ENCODE measurements at places on chromosomes 11 and 22.

DNA sequence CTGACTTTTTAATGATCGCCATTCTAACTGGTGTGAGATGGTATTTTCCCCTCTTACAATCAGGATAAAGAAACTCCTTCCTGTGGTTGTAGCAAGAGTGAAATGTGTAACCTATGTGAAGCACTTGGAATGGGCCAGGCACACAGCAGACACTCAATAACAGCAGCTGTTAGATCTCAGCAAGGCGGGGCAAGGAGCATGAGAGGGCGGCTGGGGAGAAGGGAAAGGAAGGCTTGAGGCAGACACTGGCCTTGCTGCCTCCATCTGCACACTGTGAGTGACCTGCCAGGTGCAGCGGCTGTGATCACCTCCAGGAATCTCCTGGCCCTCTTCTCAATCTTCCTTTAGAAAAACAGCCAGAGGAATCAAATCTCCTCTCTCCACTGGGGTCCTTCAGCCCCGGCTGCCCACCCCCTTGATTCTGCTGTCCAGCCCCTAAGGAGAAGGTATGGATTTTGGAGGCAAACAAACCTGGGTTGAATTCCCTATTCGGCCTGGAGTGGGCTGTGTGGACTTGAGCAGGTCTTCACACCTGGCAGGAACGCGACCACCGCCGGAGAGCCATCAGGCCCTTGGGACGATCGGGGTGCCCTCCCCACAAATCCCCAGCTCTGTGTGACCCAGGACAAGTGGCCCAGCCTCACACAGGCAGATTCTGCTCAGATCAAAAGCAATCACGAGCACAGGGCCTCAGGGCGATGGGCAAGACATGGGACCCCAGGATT, 49.0 kb downstream of the RPUSD4 start:
- no peaks in the 10 kb centered on the region for H3K4me1 ChIP-seq
- no peak overlapping the region for H3K4me3 ChIP-seq
- no peak for DNase-seq
- H3K27me3 ChIP-seq: no peaks in the 10 kb centered on the region
- no peak overlapping the region for H3K27ac ChIP-seq
- H3K36me3 ChIP-seq: no peaks in the 10 kb centered on the region

GRCh38 chr22:33013531-33014162, 44.5 kb downstream of the SYN3 start:
- H3K27me3 ChIP-seq: no peaks in the 10 kb centered on the region
- no peaks in the 10 kb centered on the region for H3K4me1 ChIP-seq
- no peak for DNase-seq
- no peaks in the 10 kb centered on the region for H3K36me3 ChIP-seq
- no peak overlapping the region for H3K27ac ChIP-seq

DNA sequence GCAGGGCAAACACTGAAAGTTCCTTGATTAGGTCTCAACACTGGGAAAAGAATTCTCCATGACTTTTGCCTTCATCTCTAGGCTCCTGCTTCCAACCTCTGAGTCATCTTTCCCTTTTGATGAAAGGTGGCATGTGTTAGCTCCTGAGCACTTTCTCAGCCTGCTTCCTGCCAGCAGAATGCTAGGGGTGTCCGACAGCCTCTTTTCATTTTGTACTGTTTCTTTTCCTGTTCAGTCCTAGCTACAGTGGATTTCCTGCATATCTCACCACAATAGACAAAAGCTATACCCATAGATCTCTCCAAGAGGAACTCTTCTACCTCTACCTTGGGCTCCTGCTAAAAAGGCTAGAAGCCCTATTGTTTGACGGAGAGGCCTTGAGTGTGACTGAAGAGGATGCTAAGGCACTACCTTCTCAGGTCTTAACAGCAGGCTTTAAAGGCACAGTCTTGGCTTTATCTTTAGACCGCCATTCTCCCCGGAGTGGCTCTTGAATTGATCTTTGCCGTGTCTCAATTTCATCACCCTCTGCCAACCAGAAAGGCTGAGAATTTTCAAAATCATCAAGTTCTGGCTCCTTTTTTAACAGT, 145.5 kb downstream of the RBFOX2 start:
- no peaks in the 10 kb centered on the region for H3K27me3 ChIP-seq
- H3K4me3 ChIP-seq: no peak overlapping the region
- H3K36me3 ChIP-seq: no peaks in the 10 kb centered on the region
- no peak overlapping the region for H3K27ac ChIP-seq
- H3K4me1 ChIP-seq: no peaks in the 10 kb centered on the region

GRCh38 chr22:27554106-27554811, 247.3 kb downstream of the MN1 start:
- no peaks in the 10 kb centered on the region for H3K27me3 ChIP-seq
- no peaks in the 10 kb centered on the region for H3K36me3 ChIP-seq
- DNase-seq: peak; percentile 47

- no peak for DNase-seq
- H3K27ac ChIP-seq: no peak overlapping the region
- no peaks in the 10 kb centered on the region for H3K27me3 ChIP-seq
- H3K36me3 ChIP-seq: no peaks in the 10 kb centered on the region
- no peak overlapping the region for H3K4me3 ChIP-seq
Measured at GRCh38 chr11:129402206-129403171, 26.8 kb downstream of the BARX2 start.

- H3K4me3 ChIP-seq: no peak overlapping the region
- DNase-seq: no peak
Measured at GRCh38 chr11:10181811-10182210, 112.2 kb downstream of the SBF2 start.

DNA sequence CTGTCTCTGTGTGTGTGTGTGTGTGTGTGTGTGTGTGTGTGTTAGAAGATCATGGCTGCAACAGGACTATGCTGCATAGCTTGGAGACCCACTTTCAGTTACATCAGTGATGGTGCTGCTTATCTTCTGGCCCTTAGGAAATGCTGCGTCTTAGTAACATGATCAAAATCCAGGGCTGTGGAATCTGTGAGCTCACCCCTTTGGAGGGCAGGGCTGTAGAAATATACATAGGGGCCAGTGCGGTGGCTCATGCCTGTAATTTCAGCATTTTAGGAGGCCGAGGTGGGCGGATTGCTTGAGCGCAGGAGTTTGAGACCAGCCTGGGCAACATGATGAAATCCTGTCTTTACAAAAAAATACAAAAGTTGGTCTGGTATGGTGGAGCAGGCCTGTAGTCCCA, 151.5 kb upstream of the RASSF10 start:
- peaks cover 4% of the 10 kb centered on the region for H3K4me1 ChIP-seq
- no peaks in the 10 kb centered on the region for H3K27me3 ChIP-seq
- H3K4me3 ChIP-seq: no peak overlapping the region
- DNase-seq: peak; percentile 21

DNA sequence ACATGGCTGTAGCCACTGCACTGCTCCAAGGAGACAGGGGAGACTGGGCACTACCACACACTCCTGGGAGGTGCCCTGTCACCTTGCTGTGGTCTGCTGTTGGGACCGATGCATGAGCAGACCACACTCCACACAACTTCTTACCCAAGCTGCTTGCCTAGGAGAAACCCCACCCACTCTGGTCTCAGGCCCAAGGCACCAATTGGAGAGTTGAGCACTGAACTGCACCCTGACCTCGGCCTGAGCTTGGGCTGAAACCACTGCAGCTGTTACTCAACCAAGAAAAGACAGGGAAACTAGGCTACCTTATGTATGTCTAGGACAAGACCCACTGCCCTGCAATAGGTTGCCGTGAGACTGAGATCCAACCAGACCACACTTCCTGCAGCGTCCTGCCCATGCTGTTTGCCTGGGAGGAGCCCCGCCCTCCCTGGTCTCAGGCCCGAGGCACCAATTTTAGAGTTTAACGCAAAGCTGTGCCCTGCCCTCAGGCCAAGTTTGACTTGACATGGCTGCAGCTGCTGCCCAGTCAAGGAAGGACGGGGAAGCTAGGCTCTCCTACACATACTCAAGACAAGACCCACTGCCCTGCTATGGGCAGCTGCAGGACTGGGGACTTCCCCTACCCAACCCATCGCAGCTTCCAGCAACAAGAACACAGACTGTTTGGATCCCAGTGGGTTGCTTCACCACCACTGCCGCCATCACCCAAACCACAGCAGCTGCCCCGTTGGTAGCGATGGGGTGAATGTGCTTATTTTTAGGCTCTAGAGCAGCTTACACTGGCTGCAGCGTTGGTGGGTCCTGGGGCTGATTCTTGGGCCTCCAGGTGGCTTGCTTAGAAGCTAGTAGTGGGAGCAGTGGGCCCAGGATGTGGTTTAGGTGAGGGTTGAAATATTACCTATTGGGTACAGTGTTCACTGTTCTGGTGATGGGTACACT, 66.8 kb downstream of the BRD1 start:
- H3K4me1 ChIP-seq: peaks cover 4% of the 10 kb centered on the region
- no peak overlapping the region for H3K4me3 ChIP-seq
- H3K36me3 ChIP-seq: no peaks in the 10 kb centered on the region
- H3K27ac ChIP-seq: no peak overlapping the region
- H3K27me3 ChIP-seq: no peaks in the 10 kb centered on the region
- DNase-seq: peak; percentile 46

DNA sequence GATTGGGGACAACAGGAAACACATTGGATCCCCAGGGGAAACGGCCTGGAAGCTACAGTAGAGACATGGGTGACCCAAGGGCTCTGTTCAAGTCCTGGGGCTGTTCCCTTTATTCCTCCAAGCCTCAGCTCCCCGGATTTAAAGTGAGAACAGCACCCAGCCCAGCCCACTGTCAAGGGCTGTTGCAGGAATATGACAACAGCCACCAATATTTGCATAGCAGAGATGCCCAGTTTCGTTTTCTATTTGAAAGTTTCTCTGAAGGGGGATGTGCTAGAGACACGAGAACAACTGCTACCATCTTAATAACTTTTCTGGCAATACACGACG, 81.1 kb upstream of the WNT7B start:
- no peaks in the 10 kb centered on the region for H3K27me3 ChIP-seq
- peaks cover 71% of the 10 kb centered on the region for H3K4me1 ChIP-seq
- DNase-seq: peak; percentile 78
- H3K27ac ChIP-seq: peak overlapping the region; percentile 82
- H3K36me3 ChIP-seq: no peaks in the 10 kb centered on the region

- H3K27me3 ChIP-seq: no peaks in the 10 kb centered on the region
- no peaks in the 10 kb centered on the region for H3K36me3 ChIP-seq
- no peak for DNase-seq
- H3K4me3 ChIP-seq: no peak overlapping the region
- no peak overlapping the region for H3K27ac ChIP-seq
- H3K4me1 ChIP-seq: no peaks in the 10 kb centered on the region
Measured at GRCh38 chr11:107272561-107272960, 185.1 kb downstream of the CWF19L2 start.
